IPS DF 19.7 (cell line): ENCODE measurements at places on chromosomes 3 and 15.

DNA sequence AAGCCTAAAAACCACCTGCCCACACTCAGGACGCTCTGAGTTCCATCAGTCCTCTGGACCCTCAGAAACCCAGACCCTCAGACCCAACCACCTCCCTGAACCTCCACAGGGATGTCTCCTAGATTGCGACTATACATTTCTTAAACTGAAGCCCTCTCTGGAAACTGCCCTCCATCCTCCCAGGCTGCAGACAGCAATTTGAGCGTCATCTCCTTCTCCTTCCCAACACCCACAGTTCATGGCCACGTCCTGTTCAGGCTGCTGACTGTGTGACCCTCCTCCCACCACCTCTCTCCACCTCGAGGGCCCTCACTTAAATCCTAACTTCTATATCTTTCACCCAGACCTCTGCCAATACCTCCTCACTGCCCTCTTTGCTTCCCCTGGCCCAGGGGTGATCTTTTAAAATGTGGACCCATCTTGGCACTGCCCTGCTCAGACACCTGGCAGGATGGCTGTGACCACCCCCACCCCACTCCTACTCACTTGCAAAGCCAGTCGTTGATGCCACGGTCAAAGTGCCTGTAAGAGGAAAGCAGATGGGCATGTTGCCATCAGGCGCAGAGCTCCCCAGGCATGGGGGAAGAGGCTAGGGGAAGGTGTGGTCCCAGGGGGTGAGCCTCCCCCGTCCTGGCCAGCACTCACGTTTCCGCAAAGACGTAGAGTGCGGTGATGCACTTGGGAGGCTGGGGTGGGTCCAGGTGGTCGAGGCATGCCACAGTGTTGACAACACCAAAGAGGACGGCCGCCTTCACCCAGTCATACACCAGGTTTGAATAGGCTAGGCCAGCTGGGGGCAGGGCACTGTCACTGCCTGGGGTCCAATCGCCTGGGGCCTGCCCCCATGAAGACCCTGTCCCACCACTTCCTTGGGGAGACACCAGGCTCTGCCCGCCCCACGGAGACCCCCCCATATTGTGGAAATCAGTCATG is 6.0 kb downstream of the HHATL start:
- DNase-seq, result no peak

DNA sequence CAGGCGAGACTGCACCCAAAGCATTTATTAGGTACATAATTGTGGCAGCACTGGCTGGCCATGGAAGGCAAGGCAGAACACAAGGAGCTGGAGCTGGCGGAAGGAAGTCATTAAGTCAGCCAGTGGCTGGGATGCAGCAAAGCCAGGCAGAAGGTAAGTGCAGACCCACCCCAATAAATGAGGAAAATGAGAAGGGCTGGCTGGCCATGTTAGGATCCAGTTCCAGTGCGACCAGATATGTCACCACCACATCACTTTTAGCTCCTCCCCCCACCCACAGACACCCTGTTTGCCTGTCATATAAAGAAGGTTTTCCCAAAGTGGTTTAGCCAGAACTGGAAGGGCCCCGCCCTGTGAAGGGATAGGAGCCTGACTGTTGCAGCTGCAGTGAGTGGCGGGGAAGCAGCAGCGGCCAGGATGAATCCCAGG is at the start of gene FURIN:
Gene FURIN (plus strand): TSS at position 328 of the 429 bp plus-strand sequence. CDS start 7,153 bp downstream, outside the sequence.
- DNase-seq, result no peak

GRCh38 chr3:52243791-52244628 is 1.5 kb upstream of the PPM1M start:
- DNase-seq, result no peak

GRCh38 chr3:46289966-46290365 is 47.7 kb downstream of the CCR3 start:
- DNase-seq, result no peak

- no peak for DNase-seq
Measured at GRCh38 chr3:69786854-69787253, 47.6 kb downstream of the MITF start.

DNA sequence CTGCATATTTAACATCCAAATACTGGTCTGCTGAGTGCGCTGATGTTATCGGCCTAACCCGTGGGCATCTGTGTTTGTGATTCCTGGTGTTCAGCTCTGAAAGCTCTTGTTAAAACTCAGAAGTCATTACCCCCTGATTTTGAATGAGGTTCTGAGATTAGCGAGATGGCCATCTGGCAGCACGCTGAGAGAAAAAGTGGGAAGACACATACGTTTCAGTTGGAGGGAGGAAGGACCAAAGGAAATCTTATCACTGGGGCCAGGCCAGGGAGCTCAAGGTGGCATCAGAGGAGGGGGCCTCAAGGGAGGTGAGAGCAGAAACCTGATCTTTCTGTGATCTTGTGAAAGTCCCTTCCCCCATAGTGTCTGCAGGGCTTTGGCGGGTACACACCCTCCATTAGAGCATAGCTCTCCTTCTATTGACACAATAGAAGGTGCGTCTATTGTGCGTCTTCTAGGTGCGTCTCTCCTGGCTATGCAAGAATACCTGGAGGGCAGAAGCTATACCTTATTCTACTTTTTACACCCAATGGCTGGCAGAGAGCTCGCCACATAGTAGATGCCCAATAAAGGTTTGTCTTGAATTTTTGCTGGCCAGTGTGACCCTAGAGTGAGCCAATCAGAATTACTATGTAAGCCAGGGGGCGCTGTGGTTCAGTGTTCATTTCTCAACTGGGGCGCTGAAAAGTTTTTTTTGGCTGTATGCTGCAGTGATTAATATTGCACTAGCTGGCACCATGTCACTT is 182.4 kb downstream of the SHQ1 start:
- no peak for DNase-seq

DNA sequence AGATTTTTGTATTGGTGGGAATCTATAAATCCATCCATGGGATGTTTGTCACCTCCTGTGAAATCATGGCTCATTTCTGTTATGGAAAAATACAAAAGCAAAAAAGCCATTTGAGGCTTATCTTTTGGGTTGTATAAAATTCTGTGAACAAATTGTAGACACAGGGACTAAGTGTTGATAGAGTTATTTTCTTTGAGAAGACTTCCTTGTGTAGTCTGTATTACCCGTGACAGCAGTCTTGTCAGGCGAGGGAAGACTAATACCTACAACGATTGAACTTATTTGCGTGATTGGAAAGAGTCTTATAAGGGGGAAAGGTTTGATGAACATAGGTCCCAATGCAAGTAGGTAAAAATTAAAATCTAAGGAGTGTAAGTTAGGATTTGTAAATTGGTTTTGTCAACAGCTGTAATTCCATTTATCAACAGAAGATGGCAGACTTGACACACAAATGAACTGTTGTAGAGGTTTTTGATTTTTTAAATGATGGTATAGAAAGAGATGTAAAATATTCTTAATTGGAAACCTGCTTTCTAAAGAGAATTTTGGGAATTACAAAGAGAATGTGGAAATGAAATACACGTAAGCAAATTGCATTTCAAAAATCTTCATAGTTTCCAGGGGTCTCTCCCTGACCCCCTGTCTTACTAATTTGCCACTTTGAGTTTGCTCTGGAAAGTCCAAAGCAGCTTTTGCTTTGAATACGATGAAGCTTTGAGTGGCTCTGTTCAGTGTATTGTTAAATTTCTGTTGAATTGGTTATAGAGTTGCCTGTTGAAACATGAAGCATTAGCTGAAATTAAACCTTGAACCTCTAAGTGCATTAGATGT is 33.2 kb downstream of the SLC25A26 start:
- no peak for DNase-seq

- DNase-seq, result no peak
Measured at GRCh38 chr15:42549032-42549491, 424 bp downstream of the HAUS2 start.

- DNase-seq, result no peak
Measured at GRCh38 chr15:35209838-35210237, 124.7 kb upstream of the NANOGP8 start.

- DNase-seq, result no peak
Measured at GRCh38 chr15:49674370-49674769, 53.5 kb downstream of the DTWD1 start.

DNA sequence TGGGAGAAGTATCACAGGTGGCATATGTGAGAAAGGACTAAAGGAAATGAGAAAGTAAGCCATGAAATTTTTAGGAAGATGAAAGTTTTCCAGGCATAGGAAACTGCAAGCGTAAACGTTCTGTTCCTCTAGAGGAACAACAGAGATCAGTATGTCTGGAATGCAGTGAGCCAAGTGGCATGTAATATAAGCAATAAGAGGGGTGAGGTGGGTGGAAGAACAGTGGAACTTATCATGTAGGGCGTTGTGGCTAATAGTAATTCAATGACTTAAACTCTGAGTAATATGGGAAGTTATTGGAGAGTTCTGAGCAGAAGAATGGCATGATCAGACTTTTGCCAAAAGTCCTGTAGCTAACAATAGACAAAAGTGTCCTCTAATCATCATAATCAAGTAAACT is 902.9 kb downstream of the EPHA3 start:
- DNase-seq, result peak; percentile 15

- no peak for DNase-seq
Measured at GRCh38 chr3:15356176-15356575, 23.8 kb upstream of the SH3BP5 start.

- DNase-seq, result no peak
Measured at GRCh38 chr3:31967592-31967991, 13.5 kb downstream of the OSBPL10 start.

- no peak for DNase-seq
Measured at GRCh38 chr3:82002491-82002890, 241.0 kb upstream of the GBE1 start.

DNA sequence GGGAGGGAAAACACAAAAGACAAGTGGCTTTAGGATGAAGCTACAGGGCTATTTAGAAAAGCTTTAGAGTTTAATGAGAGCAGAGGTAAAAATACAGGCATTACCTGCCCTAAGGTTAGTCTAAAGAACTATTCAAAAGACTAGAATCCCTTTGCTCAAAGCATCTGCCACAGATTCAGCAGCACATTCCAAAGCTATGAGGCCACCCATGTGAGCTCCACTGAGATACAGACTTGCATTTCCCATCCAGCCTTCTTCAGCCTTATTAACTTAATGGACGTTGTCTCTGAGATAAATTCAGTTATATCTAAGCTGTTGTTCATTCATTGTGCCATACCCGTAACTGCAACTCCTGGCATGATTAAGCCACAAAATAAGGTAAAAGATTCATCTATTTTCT is 25.4 kb downstream of the CXCR6 start:
- DNase-seq, result no peak

DNA sequence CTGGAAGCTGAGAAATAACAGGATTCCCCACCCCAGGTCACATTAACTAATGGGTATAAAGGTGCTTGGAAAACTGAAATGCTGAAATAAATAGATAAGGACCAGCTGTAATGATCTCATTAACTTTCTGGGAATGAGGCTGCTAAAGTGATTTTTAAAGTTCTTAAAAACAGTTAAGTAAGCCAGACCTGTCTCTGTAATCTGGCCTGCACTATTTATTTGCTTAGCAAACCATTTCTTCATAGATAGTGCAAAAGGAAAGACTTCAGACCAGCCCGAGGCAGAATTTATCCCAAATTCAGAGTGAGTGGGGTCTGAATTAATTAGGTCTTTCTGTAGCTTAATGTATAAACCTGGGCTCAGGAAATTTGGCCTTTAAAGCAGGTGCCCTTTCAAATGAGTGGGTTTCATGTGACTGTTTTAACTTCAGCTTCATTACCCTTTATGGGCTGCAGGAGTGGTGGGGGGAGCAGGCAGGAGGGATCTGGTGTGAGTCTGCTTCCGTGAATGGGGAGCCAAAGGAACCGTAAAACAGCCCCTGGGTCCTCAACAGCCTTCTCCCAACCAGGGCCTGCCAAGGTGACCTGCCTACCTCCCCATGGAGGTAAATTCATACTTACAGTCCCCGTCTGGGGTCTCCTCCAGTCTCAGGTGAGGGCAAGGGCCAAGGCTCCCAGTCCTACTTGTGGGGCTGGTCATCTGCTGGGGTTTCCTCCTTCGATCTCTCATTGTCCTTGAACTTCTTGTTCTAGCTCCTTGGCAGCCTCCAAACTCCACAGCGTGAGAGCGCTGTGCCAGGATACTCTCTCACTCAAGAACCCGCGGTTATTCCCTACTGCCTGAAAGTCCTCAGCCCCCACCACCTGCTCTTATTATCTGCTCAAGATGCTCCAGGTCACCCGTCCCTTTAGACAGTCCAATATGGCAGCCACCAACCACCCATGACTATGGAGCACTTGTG is 31.2 kb downstream of the MAGEF1 start:
- DNase-seq, result no peak

- DNase-seq, result no peak
Measured at GRCh38 chr3:47716656-47717055, 65.0 kb downstream of the SMARCC1 start.

GRCh38 chr3:150149651-150150051 is 179.0 kb upstream of the PFN2 start:
- no peak for DNase-seq

- no peak for DNase-seq
Measured at GRCh38 chr3:129598000-129598381, 8.5 kb downstream of the PLXND1 start.

DNA sequence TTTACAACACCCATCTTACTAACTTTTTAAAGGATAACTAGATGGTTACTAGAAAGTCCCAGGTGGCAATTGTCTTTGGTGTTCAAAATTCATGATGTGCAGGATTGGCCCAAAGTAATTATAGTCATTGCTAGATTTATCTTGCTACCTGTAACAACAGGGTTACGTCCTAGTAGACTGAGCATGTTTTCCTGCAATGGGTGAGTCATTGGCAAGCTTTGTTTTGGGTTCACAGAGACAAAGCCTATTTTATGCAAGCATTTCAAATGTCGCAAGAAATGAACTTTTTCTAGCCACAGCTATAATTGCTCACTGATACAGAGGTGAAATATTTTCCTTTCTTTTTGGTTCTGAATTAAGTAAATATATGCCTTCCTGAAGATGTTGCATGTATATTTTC is 267.6 kb downstream of the AGBL1 start:
- no peak for DNase-seq

DNA sequence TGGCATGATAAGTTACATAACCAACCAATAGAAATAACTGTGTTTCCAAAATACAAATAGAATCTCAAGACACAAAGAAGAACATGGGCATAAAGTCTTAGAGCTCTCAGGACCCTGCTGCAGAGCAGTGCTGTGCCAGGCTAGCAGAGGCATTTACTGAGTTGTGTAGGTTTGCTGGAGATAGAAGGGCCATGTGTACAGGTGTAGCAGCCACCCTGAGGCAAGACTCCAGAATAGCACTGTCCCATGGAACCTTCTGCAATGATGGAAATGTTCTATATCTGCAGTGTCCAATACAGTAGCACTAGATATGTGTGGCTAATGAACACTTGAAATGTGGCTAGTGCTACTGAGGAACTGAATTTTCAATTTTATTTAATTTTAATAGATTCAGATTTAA is 267.0 kb upstream of the UMPS start:
- no peak for DNase-seq

GRCh38 chr15:63212050-63213004 is 22.9 kb downstream of the RAB8B start:
- no peak for DNase-seq
